Bronchial epithelial cell (primary cell): ENCODE measurements at places on chromosomes 13 and 19. TPM values are rescaled to one million over a fixed set of nuclear protein-coding genes. Genes with fewer than 3 reads are reported as not detected.

The NLRP5 gene
- total RNA-seq: not detected in 2 replicates

The PEAK3 gene
- total RNA-seq: not detected in 2 replicates

The NBEA gene
- total RNA-seq: 0.53 and 1.2 TPM in 2 replicates

The FBXO17 gene
- 5.0 and 11.6 TPM in 2 replicates for total RNA-seq

The LRRC4B gene
- total RNA-seq: not detected in 2 replicates

The HCST gene
- 1.3 TPM in 1 of 2 replicates, not detected in the other for total RNA-seq

The FFAR3 gene
- not detected in 2 replicates for total RNA-seq

The EVI5L gene
- 9.2 and 19.5 TPM in 2 replicates for total RNA-seq

The UHRF1 gene
- 2.4 and 5.3 TPM in 2 replicates for total RNA-seq

The ING1 gene
- total RNA-seq: 13.4 and 19.1 TPM in 2 replicates

The IL11 gene
- total RNA-seq: 0.64 and 1.3 TPM in 2 replicates

The UBE2L5 gene
- not detected in 2 replicates for total RNA-seq

The YJEFN3 gene
- 0.38 and 0.79 TPM in 2 replicates for total RNA-seq

The ZNF224 gene
- total RNA-seq: 24.5 and 27.0 TPM in 2 replicates

GRCh38 chr13:102686024-102686423 lies 8.8 kb downstream of the METTL21C start:
- DNase-seq: no peak

GRCh38 chr13:32407854-32408253 lies 20.1 kb downstream of the N4BP2L1 start:
- no peak for DNase-seq

GRCh38 chr13:97220151-97220900 lies 1.8 kb upstream of the MBNL2 start:
- peak; percentile 38 for DNase-seq

GRCh38 chr13:98915563-98915962 lies 62.3 kb downstream of the DOCK9 start:
- peak; percentile 34 for DNase-seq

- DNase-seq: peak; percentile 98
Observed at GRCh38 chr19:46461537-46461936, 9.8 kb downstream of the PNMA8A start.

- no peak for DNase-seq
Observed at GRCh38 chr19:10823690-10824089, 12.3 kb downstream of the TMED1 start.

- no peak for DNase-seq
Observed at GRCh38 chr13:27321468-27322431, 51.1 kb downstream of the RASL11A start.

DNA sequence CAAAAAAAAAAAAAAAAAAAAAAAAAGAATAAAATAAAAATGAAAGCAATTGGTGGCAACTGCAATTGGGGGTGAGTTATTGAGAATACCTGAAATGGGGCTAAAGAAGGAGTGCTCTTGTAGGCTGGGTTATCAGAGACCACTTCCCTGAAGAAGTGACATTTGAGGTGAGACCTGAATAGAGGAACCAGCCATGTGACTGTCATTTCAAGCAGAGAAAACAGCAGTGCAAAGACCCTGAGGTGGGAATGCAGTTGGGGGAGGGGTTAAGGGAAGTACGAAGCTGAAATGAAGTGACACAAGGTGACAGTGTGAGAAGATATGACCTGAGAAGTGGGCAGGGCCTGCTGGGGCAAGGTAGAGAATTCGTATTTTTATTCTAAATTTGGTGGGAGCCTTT lies 4.3 kb upstream of the PALM3 start:
- no peak for DNase-seq

- peak; percentile 9 for DNase-seq
Observed at GRCh38 chr13:45105895-45106294, 14.4 kb upstream of the GTF2F2 start.

- no peak for DNase-seq
Observed at GRCh38 chr19:16117594-16118033, 5.9 kb downstream of the RAB8A start.

DNA sequence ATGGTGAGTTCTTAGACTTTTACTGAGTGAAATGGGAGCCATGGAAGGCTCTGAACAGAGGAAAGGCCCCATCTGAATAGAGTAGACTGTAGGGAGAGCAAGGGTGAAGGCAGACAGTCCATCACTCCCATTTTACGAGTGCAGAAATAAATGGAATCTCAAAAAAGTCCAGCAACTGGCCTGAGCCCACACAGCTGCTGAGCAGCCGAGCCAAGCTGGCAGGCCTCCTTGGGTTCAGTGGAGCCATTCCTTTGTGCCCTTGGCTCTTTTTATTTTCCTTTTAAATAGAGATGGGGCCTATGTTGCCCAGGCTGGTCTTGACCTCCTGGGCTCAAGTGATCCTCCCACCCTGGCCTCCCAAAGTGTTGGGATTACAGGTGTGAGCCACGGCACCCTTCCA lies 1.0 kb upstream of the MYH14 start:
- DNase-seq: no peak

DNA sequence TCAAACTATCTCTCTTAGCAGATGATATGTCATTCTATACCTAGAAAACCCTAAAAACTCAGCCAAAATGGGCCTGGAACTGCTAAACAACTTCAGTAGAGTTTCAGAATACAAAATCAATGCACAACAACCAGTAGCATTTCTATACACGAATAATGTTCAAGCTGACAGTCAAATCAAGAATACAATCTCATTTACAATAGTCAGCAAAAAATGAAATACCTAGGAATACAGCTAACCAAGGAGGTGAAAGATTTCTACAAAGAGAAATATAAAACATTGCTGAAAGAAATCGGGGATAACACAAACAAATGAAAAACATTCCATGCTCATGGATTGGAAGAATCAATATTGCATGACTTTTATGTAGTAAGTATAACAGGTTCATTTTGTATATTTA lies 804.8 kb downstream of the SLITRK1 start:
- no peak for DNase-seq

DNA sequence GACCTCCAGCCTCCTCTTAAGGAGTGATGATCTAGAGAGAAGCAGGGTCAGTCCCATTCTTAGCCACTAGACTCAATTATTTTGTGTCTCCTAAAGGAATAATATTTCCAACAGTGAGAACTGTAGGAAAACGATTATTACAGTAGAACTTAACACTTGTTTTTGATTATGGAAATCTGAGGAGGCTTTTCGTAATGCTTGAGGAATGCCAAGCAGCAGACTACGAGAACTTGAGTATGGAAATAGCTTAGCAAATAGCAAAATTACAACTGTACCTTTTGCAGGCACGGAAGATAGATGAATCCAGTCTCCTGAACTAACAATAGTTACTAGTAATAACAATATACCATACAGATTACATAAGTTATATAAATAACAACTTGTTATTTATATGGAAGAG lies 12.2 kb downstream of the BRD4 start:
- DNase-seq: no peak

- DNase-seq: peak; percentile 29
Observed at GRCh38 chr19:18058208-18059009, 28.3 kb downstream of the IL12RB1 start.

GRCh38 chr13:45508776-45509175 lies 44.0 kb downstream of the COG3 start:
- DNase-seq: no peak

DNA sequence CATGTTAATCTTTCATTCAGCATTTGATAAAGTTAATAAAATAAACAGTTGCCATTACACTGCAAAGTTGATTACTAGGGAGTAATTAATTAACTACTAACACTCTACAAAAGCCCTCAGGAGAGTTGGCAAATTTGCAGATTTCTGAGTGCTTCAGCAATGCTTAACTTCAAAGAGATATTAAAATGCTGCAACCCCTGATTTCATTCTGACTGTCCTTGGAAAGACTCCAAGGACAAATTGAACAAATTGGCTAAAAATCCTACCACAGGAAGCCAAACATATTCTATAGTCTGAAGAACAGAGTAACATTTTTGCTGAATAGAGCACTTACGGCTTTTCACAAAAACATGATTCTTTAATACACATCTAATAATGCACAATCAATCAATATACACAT lies 1543.0 kb downstream of the SLITRK5 start:
- no peak for DNase-seq

DNA sequence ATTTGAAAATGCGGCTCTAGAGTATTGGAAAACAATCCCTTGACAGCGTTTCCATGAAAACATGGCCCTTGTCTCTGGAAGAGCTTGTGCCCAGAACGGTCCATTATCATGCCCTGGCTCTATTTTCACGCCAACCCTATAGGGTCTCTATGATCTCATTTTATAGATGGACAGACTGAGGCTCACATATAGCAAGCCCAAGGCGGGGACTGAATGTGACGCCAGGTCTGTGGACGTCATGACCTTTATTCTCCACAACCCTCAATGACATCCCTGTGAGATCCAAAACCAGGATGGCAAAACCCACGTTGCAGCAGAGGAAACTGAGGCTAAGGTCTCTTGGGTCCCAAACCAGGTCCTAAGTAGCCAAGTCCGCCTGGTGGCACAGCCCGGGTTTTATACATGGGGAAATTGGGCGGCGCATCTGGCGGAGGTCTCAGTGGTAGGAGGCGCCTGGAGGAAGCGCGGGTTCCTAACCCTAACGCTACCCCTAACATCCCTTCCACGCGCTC lies 425 bp upstream of the COLGALT1 start:
- no peak for DNase-seq

DNA sequence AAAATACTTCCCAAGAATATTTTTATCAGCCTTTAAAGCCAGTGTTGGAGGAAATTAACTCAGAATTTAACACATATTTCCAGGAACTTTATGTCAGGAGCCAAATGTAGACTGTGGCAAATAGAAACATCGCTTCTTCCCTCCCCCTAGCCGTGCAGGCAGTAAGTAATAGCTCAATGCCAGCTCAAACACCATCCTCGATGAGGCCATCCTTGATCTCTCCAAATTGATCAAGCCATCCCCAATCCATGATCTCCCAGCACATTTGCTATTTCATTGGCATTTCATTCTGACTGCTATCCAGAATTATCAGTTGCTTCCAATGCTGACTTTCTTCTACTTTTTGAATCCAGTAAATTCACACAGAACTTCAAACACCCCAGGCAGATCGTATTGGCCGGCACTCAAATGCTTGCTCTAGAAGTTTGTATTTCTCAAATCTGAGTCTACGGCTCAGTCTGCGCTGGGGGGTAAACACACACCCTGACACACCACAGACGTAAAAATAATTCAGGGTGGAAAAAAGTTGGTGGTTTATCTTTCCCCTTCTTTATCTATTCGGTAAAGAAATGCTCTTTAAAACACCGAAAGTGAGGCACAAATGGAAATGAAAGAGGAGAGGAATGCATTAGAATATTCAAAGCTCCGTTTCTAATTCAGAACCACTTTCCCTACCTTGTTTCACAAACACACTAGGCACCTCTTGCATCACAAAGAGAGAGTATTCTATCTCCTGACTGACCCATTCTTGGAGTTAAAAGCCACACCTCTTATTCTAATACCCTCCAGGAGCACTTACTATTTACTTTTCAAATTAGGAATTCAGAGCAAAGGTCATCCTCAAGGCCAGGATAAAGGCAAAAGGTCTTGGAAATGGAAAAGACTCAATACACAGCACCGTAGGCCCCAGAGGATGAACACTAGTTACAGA lies 991 bp downstream of the OBI1 start:
- DNase-seq: peak; percentile 44

DNA sequence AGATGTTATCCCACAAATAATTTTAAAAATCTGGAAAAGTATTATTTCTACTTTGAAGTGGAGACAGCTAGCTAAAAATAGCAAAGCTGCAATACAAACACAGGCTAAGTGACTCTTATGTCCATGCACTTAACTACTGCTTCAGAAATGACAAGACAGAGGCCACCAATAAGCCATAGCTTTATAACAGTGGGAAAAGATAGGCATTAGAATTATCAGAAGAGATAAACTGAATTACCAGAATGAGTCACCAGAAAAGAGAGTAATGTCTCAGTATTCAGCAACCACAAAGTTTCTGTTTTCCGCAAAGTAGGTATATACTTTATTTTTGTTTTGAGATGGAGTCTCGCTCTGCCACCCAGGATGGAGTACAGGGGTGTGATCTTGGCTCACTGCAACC lies 17.1 kb downstream of the CLN5 start:
- no peak for DNase-seq

- DNase-seq: no peak
Observed at GRCh38 chr19:33194886-33195644, 935 bp downstream of the LRP3 start.

DNA sequence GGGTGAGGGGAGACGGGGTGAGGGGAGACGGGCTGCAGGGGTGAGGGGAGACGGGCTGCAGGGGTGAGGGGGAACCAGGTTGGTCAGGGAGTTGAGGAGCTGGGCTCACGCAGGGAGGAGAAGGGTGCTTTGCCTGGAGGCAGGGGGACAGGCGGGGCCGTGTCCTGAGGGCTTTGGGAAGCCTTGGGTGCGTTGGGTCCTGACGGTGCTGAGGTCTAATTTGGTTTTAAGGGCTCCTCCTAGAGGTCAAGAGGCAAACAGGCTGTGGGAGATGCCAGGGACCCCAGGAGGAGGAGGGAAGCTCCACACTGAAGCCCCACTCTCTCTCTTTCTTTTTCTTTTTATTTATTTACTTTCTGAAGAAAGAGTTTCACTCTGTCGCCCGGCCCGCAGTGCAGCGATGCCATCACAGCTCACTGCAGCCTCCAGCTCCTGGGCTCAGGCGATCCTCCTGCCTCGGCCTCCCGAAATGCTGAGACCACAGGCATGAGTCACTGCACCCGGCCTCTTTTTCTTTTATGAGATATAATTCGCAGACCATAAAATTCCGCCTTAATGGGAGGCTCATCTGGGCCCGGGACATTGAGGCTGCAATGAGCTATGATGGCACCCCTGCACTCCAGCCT lies 9.3 kb upstream of the MISP start:
- DNase-seq: no peak

DNA sequence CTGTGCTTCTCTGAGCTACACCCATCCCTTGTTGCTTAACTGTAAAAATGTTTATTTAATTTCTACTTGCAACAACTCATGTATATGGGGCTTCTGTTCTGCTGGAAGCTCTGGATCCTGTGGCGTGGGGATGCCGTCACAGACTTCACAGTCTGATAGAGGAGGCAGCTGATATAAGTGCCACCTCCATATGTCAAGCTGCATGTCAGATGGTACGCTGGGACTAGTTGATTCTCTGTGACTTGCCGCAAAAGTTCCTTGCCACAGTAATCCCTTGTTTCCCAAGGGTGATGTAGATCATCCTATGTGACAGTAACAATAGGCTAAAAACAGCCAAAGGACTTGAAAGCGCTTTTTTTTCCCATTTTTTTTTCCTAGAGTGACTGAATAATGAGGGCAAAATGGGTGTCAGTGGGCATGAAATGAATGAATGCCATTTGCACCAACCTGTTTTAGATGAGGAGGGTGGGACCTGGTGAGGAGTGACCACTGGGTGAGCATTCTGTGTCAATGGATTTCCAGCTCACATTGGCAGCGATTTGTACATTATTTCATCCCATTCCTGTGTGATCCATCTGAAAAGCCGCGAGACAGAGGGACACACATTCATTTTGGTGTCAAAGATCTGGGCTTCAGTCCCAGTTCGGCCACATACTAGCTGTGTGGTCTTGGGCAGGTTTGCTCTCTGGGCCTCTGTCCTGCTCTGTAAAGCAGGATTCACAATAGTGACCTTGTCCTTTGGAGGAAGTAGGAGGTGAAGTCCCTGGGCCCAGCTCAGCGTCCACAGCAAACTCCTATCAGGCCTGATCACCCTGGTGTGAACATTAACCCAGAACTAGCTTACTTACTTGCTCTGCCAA lies 88.9 kb upstream of the RNF113B start:
- DNase-seq: no peak

- peak; percentile 15 for DNase-seq
Observed at GRCh38 chr13:82688400-82688994, 1193.8 kb downstream of the SLITRK1 start.

GRCh38 chr13:41939398-41939797 lies 21.5 kb downstream of the VWA8 start:
- no peak for DNase-seq

GRCh38 chr13:94860981-94861407 lies 148.6 kb upstream of the SOX21 start:
- peak; percentile 26 for DNase-seq

GRCh38 chr19:54271106-54271505 lies 9.8 kb downstream of the LILRB2 start:
- no peak for DNase-seq
